Pericardium fibroblast (primary cell): ENCODE measurements at places on chromosomes 16 and 17. TPM values are rescaled to one million over a fixed set of nuclear protein-coding genes. Genes with fewer than 3 reads are reported as not detected.

Gene SLC7A5
- total RNA-seq: 71.8 and 103 TPM in 2 replicates

Gene RAB37
- total RNA-seq: 0.35 TPM in 1 of 2 replicates, not detected in the other

Gene RBBP6
- total RNA-seq: 14.0 and 38.9 TPM in 2 replicates

Gene TMEM107
- total RNA-seq: 9.6 and 16.7 TPM in 2 replicates

Gene CIITA
- 0.09 and 0.35 TPM in 2 replicates for total RNA-seq
